ENCODE measurements at places on chromosomes 6 and 20.
A peak's percentile ranks its signal among the peaks of the same experiment; 100 is the strongest.

DNA sequence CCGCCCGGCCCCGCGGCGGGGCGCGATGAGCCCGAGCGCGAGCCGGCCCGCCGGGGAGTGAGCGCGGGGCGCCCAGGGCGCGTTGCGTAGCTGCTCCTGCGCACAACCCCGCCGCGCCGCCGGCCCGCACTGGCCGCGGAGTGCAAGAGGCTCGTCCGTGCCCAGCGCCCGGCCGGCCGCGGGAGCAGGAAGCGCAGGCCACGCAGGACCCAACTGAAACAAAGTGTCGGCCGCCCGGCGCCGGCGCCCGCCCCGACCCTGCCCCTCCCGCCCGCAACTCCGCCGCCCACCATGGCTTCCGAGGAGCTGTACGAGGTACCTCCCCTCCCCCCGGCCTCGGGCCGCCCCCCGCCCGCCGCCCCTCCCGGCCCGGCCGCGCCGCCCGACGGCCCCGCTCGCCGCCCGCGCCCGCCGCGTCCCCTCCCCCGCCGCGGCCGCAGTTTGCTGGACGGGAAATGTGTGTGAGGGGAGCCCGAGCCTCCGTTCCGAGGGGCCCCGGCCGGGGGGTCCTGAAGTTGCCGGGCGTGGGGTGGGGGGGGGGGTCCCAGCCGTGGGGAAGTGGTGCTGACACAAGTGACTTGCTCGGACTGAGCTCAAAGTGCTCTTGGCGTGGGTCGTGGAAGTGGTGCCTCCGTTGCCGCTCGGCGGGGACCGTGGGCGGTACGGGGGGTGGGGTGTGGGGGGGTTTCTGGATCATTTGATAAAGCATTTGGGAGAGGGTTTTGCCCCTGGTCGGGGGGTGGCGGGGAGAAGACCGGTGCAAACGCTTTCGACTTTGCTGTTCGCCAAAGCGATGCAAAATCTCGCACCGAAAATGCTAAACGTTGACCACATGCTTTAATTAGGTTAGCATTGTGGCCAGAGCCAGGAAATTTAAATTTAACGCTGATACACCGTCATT lies 539 bp downstream of the CDYL start:
- H3K4me1 ChIP-seq, result peaks cover 30% of the 10 kb centered on the region
- peak overlapping the region; percentile 67 for H3K4me3 ChIP-seq
- no peaks in the 10 kb centered on the region for H3K27me3 ChIP-seq
- peak; percentile 80 for DNase-seq
- H3K27ac ChIP-seq, result peak overlapping the region; percentile 70

GRCh38 chr6:42017021-42017643 lies 33.2 kb upstream of the TAF8 start:
- no peak overlapping the region for H3K27ac ChIP-seq
- no peaks in the 10 kb centered on the region for H3K36me3 ChIP-seq
- DNase-seq, result no peak
- peaks cover 9% of the 10 kb centered on the region for H3K4me1 ChIP-seq

DNA sequence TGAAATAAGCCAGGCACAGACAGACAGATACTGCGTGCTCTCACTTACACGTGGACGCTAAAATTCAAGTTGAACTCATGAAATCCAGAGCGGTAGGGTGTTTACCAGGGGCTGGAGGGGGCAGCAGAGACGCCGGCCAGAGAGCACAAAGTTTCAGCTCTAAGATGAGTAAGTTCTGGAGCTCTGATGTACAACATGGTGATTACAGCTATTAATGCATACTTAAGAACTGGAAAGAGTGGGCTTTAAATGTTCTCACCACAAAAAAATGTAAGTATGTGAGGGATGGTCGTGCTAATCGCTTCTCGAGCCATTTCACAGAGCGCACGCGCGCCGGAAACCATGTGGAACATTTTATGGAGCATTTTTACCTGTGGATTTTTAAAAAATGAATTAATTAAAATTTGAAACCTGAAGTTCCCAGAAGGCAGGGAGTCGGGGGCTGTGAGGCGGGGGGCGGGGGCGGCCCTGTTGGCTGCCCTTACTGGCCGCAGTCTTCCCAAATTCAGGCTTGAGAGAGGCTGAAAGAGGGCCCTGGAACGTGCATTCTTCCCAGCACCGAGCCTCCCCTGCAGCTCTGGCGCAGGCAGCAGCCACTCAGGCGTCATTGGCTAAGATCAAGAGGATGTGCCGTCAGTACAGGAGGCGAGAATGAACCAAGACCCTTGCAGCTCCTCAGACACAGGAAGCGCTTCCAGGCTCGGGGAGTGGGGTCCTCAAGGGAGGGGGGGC lies 8.5 kb upstream of the SLCO4A1 start:
- H3K4me3 ChIP-seq, result no peak overlapping the region
- peaks cover 6% of the 10 kb centered on the region for H3K4me1 ChIP-seq
- no peaks in the 10 kb centered on the region for H3K36me3 ChIP-seq
- H3K27ac ChIP-seq, result no peak overlapping the region

GRCh38 chr20:2136275-2136674 lies 34.6 kb downstream of the STK35 start:
- peaks cover 40% of the 10 kb centered on the region for H3K4me1 ChIP-seq
- H3K27ac ChIP-seq, result no peak overlapping the region
- DNase-seq, result no peak
- no peaks in the 10 kb centered on the region for H3K36me3 ChIP-seq
- H3K4me3 ChIP-seq, result no peak overlapping the region
- no peaks in the 10 kb centered on the region for H3K27me3 ChIP-seq

- no peaks in the 10 kb centered on the region for H3K36me3 ChIP-seq
- DNase-seq, result no peak
- H3K4me3 ChIP-seq, result no peak overlapping the region
- no peak overlapping the region for H3K27ac ChIP-seq
- peaks cover 9% of the 10 kb centered on the region for H3K4me1 ChIP-seq
These were observed 44.7 kb downstream of the MCUR1 start for GRCh38 chr6:13769655-13770053.

GRCh38 chr6:157200611-157201010 lies 122.7 kb downstream of the TMEM242 start:
- peaks cover 11% of the 10 kb centered on the region for H3K4me1 ChIP-seq
- DNase-seq, result peak; percentile 30
- no peaks in the 10 kb centered on the region for H3K27me3 ChIP-seq
- H3K4me3 ChIP-seq, result no peak overlapping the region
- H3K27ac ChIP-seq, result no peak overlapping the region

GRCh38 chr6:145372671-145373151 lies 362.6 kb downstream of the EPM2A start:
- no peaks in the 10 kb centered on the region for H3K4me1 ChIP-seq
- H3K36me3 ChIP-seq, result no peaks in the 10 kb centered on the region
- DNase-seq, result no peak
- no peak overlapping the region for H3K4me3 ChIP-seq

DNA sequence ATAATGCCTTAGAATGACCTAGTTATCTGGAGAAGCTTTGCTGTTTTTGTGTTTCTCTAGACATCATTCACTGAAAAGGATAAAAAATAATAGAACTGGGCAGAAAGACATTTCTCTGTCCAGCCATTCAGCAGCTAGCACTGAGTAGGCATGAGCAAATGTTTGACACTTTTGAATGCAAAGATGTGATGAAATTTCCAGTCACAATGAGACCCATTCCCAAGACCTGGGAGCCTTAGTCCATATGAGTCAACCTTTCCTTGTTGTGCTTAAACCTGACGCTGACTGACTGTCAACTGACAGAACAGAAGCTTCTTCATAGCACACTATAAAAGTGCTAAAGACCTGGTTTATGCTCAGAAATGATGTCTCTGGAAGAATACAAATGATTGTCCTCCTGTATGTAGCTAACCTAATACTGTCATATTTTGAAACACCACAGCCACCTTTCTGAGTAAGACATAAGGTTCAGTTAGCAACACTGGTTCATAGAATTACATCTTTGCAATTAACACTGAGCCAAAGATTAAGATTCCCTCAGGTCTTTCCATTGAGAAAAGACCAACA lies 17.1 kb downstream of the RALGAPA2 start:
- H3K4me1 ChIP-seq, result peaks cover 29% of the 10 kb centered on the region
- H3K27me3 ChIP-seq, result no peaks in the 10 kb centered on the region
- H3K27ac ChIP-seq, result no peak overlapping the region

DNA sequence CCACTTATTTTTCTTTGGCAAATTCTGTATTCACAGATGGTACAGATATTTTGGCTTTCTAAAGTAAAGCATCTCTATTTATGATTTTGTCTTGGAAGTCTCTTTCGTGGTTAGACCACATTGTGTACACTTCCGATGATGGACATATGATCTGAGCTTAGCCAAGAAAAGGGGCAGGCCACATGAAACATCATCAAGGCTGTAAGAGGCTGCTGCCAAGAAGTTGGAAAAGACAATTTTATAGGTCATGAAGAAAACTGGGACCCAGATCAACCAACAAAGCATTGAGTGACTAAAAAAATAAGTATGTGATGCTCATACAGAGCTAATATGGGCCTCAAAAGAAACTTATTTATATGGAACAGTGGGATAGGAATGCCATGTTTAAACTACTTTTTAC lies 266.4 kb downstream of the HAO1 start:
- no peaks in the 10 kb centered on the region for H3K36me3 ChIP-seq
- DNase-seq, result no peak
- H3K27me3 ChIP-seq, result no peaks in the 10 kb centered on the region
- H3K4me3 ChIP-seq, result no peak overlapping the region
- no peaks in the 10 kb centered on the region for H3K4me1 ChIP-seq
- H3K27ac ChIP-seq, result no peak overlapping the region

DNA sequence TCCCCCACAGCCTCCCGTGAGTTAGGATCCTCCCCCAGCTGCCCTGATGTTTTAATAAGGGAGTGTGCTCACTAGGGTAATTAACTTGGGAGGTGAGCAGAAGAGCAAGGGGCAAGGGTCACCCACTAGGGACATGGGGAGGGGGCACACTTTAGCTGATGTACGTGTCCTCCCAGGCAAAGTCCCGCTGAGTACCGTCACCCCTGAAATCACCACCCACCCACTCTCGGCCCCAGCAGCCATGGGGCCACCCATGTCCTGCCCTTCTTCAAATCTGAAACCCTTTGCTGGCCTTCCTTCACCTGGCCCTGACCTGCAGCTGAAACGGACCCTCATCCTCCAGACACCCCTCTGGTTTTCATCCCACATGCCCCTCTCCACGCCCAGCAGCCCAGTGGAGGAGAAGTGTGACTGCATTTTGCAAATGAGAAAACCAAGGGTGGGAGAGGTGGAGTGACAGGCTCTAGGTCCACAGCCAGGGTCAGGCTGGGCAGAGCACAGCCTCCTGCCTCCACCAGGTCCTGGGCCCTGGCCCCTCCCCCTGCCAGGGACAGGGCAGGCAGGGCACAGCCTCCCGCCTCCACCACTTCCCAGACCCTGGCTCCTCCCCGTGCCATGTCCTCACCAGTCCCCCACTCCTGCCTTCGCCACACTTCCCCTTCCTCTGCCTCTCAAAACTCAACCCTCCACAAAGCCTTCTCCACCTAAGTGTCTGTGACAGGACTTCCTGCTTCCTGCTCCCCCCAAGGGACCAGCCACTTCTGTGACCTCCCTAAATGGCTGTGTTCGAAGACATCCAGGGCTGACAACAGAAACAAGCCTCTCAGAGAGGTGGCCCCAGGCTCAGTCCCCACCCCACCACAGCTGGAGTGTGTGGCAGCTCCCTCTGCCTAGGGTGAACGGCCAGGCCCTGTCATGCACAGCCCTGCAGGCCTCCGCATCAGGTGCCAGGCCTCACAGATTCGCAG lies 15.1 kb downstream of the ACSS1 start:
- peaks cover 18% of the 10 kb centered on the region for H3K36me3 ChIP-seq
- peaks cover 61% of the 10 kb centered on the region for H3K4me1 ChIP-seq
- no peaks in the 10 kb centered on the region for H3K27me3 ChIP-seq
- DNase-seq, result peak; percentile 91

GRCh38 chr6:146984251-146984924 lies 219.8 kb upstream of the STXBP5 start:
- no peaks in the 10 kb centered on the region for H3K36me3 ChIP-seq
- no peak overlapping the region for H3K4me3 ChIP-seq
- H3K4me1 ChIP-seq, result no peaks in the 10 kb centered on the region
- no peak for DNase-seq
- no peak overlapping the region for H3K27ac ChIP-seq

GRCh38 chr6:149423964-149424440 lies 23.9 kb downstream of the SUMO4 start:
- H3K27me3 ChIP-seq, result no peaks in the 10 kb centered on the region
- no peaks in the 10 kb centered on the region for H3K36me3 ChIP-seq
- peaks cover 7% of the 10 kb centered on the region for H3K4me1 ChIP-seq
- H3K27ac ChIP-seq, result peak overlapping the region; percentile 14

- no peaks in the 10 kb centered on the region for H3K4me1 ChIP-seq
- no peaks in the 10 kb centered on the region for H3K27me3 ChIP-seq
- no peak overlapping the region for H3K4me3 ChIP-seq
- H3K36me3 ChIP-seq, result no peaks in the 10 kb centered on the region
- DNase-seq, result no peak
These were observed 112.3 kb downstream of the PFDN4 start for GRCh38 chr20:54320148-54320607.

DNA sequence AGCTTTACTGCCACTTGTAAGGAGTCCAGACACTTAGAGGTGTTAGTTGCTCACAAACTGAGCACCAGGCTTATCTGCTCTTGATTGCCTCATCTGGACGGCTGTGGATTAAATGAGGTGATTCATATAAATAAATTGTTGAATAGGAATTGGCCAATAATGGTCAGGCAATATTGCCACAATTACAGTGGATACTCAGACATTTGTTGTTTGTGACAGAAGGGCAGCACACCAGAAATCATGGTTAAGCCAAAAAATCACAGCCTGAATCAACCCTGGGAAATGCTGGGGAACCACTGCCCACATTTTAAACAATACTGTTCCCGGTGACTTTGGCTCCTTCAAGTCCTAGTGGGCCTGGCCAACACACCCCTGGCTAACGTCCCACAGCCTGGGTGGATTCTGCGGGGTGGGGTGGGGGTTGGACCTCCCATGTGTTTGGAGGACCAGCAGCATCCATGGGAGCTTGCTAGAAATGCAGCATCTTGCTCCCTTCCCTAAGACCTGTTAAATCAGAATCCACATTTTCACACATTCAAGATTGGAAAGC lies 29.5 kb upstream of the SPDEF start:
- DNase-seq, result no peak
- H3K27ac ChIP-seq, result no peak overlapping the region
- no peak overlapping the region for H3K4me3 ChIP-seq
- H3K4me1 ChIP-seq, result no peaks in the 10 kb centered on the region
- no peaks in the 10 kb centered on the region for H3K27me3 ChIP-seq

DNA sequence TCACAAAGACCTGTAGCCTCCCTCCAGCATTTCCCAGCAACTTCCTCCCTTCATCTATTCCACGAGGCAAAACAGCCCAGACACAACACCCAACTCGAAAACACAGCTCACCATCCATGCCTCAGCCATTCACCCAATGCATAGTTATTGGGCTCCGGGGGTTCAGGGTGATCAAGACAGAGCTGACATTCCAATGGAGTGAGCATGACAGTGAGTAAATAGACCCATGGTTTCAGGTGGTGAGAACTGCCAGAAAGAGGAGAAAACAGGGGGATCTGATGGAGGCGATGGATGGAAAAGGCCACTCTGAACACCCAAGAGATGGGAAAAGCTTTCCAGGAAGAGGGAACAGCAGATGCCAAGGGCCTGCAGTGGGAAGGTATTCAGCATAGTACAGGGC lies 5.9 kb downstream of the CASS4 start:
- H3K4me1 ChIP-seq, result peaks cover 41% of the 10 kb centered on the region
- peak overlapping the region; percentile 49 for H3K4me3 ChIP-seq
- peak overlapping the region; percentile 80 for H3K27ac ChIP-seq
- no peaks in the 10 kb centered on the region for H3K27me3 ChIP-seq

- no peak for DNase-seq
- no peak overlapping the region for H3K27ac ChIP-seq
- peaks cover 24% of the 10 kb centered on the region for H3K4me1 ChIP-seq
- no peaks in the 10 kb centered on the region for H3K27me3 ChIP-seq
These were observed 35.3 kb downstream of the CHMP4B start for GRCh38 chr20:33846291-33846935.
